Fibroblast of lung (primary cell): ENCODE measurements at places on chromosomes 5 and 9. TPM values are rescaled to one million over a fixed set of nuclear protein-coding genes. Genes with fewer than 3 reads are reported as not detected.

- no peak overlapping the region for H3K4me3 ChIP-seq
- no peaks in the 10 kb centered on the region for H3K4me1 ChIP-seq
- peak; percentile 30 for DNase-seq
- H3K36me3 ChIP-seq = no peaks in the 10 kb centered on the region
- peaks cover 3% of the 10 kb centered on the region for H3K27me3 ChIP-seq
- H3K27ac ChIP-seq = no peak overlapping the region
These were observed 181.8 kb downstream of the GADD45G start for GRCh38 chr9:89786655-89787054.

- no peaks in the 10 kb centered on the region for H3K36me3 ChIP-seq
- H3K27ac ChIP-seq = no peak overlapping the region
- no peaks in the 10 kb centered on the region for H3K4me1 ChIP-seq
- no peak for DNase-seq
These were observed 264.0 kb upstream of the ITGA1 start for GRCh38 chr5:52523701-52524100.

DNA sequence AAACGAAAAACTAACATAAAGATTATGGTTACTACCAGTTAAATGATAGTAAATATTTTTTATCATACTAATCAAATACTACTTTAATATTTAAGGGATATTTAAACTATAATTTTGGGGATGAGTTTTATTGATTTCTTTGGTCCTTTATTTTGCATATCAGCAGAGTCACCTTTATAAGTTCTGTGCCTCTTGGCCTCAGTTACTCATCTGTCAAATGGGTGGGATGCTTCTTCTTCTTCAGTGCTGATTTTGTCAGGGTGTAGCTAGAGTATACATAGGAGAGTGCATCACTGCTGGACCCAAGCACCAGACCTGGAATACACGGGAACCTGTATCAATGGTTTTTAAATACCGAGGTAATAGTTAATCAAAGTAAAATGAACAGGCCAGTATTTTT lies 5.6 kb downstream of the ENTREP1 start:
- no peaks in the 10 kb centered on the region for H3K4me1 ChIP-seq
- H3K36me3 ChIP-seq = no peaks in the 10 kb centered on the region
- H3K27me3 ChIP-seq = peaks cover 17% of the 10 kb centered on the region
- no peak for DNase-seq
- no peak overlapping the region for H3K27ac ChIP-seq

DNA sequence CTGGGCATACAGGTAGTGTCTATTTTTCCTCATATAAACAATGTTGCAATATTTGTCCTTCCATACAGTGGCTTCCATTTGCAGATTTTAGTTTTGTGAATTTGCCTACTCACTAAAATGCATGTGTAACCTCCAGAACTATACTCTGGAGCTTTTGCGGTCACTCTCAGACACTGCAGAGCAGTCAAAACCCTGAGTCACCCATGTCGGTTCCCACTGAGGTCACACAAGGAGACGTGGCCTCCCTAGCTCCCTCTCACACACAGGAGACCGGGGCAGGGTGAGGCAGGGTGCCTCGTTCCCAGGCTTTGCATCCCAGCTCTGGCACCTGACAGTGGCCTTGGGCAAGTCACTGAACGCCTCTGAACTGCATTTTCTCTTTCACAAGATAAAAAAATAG lies 55.5 kb upstream of the ZNF354A start:
- H3K4me1 ChIP-seq = no peaks in the 10 kb centered on the region
- no peaks in the 10 kb centered on the region for H3K36me3 ChIP-seq
- H3K27ac ChIP-seq = no peak overlapping the region
- DNase-seq = no peak
- H3K27me3 ChIP-seq = no peaks in the 10 kb centered on the region

DNA sequence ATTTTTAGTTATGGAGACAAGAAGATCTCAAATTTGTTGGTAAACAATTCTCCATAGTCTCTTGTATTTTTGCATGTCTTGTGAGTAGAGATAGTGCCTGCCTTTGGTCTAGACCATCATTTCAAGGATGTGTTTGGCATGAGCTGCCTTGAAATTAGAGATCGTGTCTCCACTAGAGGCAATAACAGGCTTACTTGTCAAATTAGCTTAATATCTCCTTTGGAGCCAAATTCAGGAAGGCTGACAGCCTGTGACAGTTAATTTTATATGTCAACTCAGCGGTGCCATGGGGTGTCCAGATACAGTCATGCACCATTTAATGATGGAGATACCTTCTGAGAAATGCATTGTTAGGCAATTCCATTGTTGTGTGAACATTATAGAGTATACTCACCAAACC lies 24.8 kb upstream of the PRDM9 start:
- H3K4me1 ChIP-seq = no peaks in the 10 kb centered on the region
- no peak overlapping the region for H3K27ac ChIP-seq
- H3K27me3 ChIP-seq = no peaks in the 10 kb centered on the region
- H3K36me3 ChIP-seq = no peaks in the 10 kb centered on the region
- H3K4me3 ChIP-seq = no peak overlapping the region
- DNase-seq = no peak

DNA sequence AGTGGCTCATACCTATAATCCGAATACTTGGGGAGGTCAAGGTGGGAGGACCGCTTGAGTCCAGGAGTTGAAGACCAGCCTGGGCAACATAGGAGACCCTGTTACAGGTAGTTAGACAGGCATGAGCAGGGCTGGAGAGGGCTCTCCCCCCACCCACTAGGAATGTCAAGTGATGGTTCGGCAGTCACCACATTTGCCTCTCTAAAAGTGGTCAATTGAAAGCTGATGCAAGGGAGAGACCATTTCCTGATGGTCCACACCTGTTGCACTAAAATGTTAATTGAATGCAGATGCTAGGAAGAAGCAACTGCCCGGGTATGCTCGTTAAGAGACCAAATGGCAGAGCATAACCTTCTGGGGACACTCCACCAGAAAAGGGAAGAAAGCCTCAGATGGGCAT lies 82.7 kb downstream of the SFXN1 start:
- no peak overlapping the region for H3K27ac ChIP-seq
- no peaks in the 10 kb centered on the region for H3K36me3 ChIP-seq
- DNase-seq = no peak
- H3K4me1 ChIP-seq = no peaks in the 10 kb centered on the region
- H3K27me3 ChIP-seq = no peaks in the 10 kb centered on the region
- no peak overlapping the region for H3K4me3 ChIP-seq

- H3K27me3 ChIP-seq = no peaks in the 10 kb centered on the region
- no peak for DNase-seq
- peaks cover 3% of the 10 kb centered on the region for H3K4me1 ChIP-seq
These were observed 2.9 kb downstream of the DHX29 start for GRCh38 chr5:55304584-55304983.

DNA sequence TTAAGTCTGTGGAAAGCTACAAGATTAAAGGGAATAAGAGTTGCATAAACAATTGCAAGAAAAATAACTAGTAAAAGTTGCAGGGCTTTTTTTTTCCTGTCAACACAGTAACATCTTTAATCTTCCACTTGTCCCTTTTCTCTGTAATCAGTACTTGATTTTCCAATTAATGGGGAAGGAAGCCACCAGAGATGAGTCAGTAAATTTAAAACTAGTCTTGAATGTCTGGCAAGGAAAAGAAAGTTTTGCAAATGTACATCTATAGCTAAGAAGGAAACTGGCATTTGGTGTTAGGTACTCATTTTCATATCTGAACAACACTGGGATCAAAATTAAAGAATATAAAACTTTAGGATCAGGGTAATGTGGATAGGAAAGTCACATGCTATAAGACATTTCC lies 17.1 kb downstream of the DAP start:
- H3K27ac ChIP-seq = no peak overlapping the region
- no peaks in the 10 kb centered on the region for H3K27me3 ChIP-seq
- no peak overlapping the region for H3K4me3 ChIP-seq
- DNase-seq = no peak
- H3K4me1 ChIP-seq = no peaks in the 10 kb centered on the region

- H3K4me1 ChIP-seq = peaks cover 11% of the 10 kb centered on the region
- peak; percentile 35 for DNase-seq
- H3K4me3 ChIP-seq = no peak overlapping the region
- no peaks in the 10 kb centered on the region for H3K27me3 ChIP-seq
These were observed 51.3 kb upstream of the GOLPH3 start for GRCh38 chr5:32225445-32225844.

GRCh38 chr9:119453980-119454379 lies 84.7 kb upstream of the BRINP1 start:
- no peaks in the 10 kb centered on the region for H3K4me1 ChIP-seq
- H3K27ac ChIP-seq = no peak overlapping the region
- no peaks in the 10 kb centered on the region for H3K36me3 ChIP-seq
- no peak overlapping the region for H3K4me3 ChIP-seq
- no peaks in the 10 kb centered on the region for H3K27me3 ChIP-seq
- DNase-seq = no peak

DNA sequence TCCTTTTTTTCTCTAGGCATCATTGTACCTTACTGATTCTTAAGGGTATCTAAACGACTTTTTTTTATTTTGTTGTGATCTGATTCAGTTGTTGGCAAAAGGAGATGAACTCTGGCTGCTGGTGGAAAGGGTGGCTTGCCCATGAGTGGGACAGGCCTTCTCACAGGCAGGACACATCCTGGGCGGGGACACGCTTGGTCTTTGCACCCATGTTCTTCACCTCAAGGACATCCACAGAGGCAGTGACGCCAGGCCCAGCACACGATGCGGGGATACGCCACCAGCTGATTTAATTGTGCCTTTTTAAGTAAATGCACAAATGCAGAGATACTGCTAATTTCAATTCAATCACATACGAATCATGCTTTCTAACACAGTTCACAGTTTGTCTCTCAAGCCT lies 208.1 kb downstream of the FANCC start:
- H3K27ac ChIP-seq = no peak overlapping the region
- H3K27me3 ChIP-seq = no peaks in the 10 kb centered on the region
- no peak for DNase-seq
- H3K4me1 ChIP-seq = peaks cover 2% of the 10 kb centered on the region
- peaks cover 12% of the 10 kb centered on the region for H3K36me3 ChIP-seq
- H3K4me3 ChIP-seq = no peak overlapping the region

DNA sequence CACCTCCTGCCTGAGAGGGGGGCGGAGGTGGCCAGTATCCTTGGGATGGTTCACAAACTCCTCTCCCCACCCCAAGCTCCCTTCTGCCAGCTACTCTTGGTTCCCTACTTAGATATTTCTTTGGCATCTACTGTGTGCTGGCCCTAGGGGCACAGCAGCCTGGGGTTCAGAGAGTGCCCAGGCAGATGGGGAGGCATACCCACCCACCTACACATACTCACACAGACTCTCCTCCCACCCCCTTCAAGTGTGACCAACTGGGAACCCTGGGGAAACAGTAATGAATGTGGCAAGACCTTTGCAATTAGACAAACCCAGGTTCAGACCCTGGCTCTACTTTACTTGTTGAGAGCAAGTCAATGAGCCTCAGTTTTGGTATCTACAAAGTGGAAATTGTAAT lies 44.4 kb upstream of the PSD2 start:
- H3K27ac ChIP-seq = no peak overlapping the region
- H3K27me3 ChIP-seq = peaks cover 31% of the 10 kb centered on the region
- H3K4me3 ChIP-seq = no peak overlapping the region
- H3K4me1 ChIP-seq = peaks cover 14% of the 10 kb centered on the region

- no peaks in the 10 kb centered on the region for H3K27me3 ChIP-seq
- no peaks in the 10 kb centered on the region for H3K36me3 ChIP-seq
- DNase-seq = no peak
- no peak overlapping the region for H3K4me3 ChIP-seq
- H3K4me1 ChIP-seq = no peaks in the 10 kb centered on the region
These were observed 158.5 kb downstream of the TRPM3 start for GRCh38 chr9:70962761-70963440.

DNA sequence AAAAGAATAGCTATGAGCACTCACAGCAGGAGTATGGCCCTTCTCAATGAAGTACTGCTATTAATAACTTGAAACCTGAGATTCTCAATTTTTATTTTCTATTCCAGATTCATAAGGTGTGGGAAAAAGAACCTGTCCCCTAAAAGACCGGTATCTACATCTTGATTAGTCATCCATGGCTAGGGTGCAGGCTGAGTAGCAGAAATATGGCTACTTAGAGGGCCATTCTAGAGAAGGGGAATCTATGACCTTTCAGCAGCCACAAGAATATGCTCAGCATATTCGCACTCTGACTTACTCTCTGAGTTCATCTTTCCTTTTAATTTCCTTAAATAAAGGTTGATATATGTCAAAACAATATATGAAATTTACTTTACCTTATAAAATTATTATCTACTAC lies 27.7 kb downstream of the WDR36 start:
- no peak overlapping the region for H3K27ac ChIP-seq
- no peaks in the 10 kb centered on the region for H3K4me1 ChIP-seq
- H3K27me3 ChIP-seq = no peaks in the 10 kb centered on the region
- no peak for DNase-seq
- H3K36me3 ChIP-seq = peaks cover 10% of the 10 kb centered on the region

DNA sequence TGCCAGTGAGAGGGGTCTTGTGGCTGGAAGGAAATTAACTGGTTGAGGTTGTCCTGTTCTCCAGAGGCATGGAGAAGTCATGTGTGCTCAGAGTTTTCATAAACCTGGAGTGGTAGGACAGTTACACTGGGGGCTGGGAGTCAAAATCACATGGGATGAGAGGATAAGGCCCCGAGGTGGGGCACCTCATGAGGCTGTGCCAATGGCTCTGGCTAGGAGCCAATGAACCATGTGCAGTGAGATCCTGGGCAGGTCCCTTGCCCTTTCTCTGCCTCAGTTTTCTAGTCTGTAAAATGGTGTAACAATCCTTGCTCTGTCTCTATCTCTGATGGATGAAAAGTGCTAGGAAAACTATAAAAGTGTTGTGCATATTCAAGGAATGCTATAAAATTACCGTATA lies 7.0 kb upstream of the SYNPO start:
- H3K36me3 ChIP-seq = no peaks in the 10 kb centered on the region
- peaks cover 24% of the 10 kb centered on the region for H3K4me1 ChIP-seq
- no peak overlapping the region for H3K27ac ChIP-seq
- no peaks in the 10 kb centered on the region for H3K27me3 ChIP-seq
- no peak for DNase-seq
- no peak overlapping the region for H3K4me3 ChIP-seq

SARDH gene
- total RNA-seq = 4.8 and 9.0 TPM in 2 replicates

HAVCR2 gene
- total RNA-seq = 2.5 and 3.6 TPM in 2 replicates

TMEFF1 gene
- total RNA-seq = 1.8 and 2.5 TPM in 2 replicates

WDR31 gene
- 3.1 and 4.0 TPM in 2 replicates for total RNA-seq

LOX gene
- total RNA-seq = 33.4 and 81.9 TPM in 2 replicates

GFRA3 gene
- not detected in 2 replicates for total RNA-seq

LCN15 gene
- not detected in 2 replicates for total RNA-seq

TSLP gene
- 9.2 and 18.7 TPM in 2 replicates for total RNA-seq

STARD4 gene
- 88.6 and 154 TPM in 2 replicates for total RNA-seq

ANKRD18B gene
- total RNA-seq = under 0.01 and 0.17 TPM in 2 replicates

CTXN3 gene
- not detected in 2 replicates for total RNA-seq

OBP2A gene
- total RNA-seq = not detected in 2 replicates

CNTLN gene
- 13.0 and 16.7 TPM in 2 replicates for total RNA-seq

CNTNAP3B gene
- 0.26 TPM in 1 of 2 replicates, not detected in the other for total RNA-seq
